ENCODE measurements at places on chromosomes 13 and 19.

DNA sequence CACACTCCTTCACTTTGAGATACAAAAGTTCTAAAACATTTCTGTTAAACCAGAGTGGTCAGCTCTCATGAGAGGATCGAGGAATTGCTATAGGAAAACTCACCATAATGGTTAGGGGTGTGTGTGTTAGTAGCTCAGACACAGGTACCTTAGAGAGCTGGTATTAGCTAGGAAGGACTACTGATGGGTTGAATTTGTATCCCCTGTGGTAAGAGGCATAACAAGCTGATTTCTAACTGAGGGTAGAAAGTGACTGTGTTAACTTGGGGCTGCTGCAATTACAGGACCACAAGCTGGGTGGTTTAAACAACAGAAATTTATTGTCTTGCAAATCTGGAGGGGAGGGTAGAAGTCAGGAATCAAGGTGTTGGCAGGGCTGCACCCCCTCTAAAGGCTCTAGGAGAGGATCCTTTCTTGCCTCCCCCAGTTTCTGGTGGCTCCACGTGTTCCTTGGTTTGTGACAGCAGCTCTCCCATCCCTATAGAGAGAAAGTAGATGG lies 17.4 kb downstream of the LEUTX start:
- DNase-seq, result no peak

DNA sequence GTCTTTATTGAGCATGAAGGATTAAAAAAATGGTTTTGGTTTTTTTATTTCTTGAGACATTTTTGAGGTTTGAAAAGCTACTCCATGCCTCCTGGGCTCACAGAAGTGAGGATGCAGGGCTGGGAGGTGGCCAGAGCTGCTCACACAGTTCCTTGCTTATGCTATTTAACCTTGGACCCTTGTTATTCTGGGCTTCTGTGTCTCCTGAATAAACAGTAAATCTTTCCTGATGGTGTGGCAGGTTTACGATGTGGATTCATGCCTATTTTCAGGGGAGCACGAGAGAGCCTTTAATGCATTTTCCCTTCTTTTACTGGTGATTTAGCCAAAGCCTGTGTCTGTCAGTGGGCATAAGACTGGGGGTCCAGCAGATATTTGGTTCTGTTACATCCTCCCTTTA lies 34.3 kb upstream of the PCDH8 start:
- DNase-seq, result no peak

GRCh38 chr19:28008695-28009094 lies 1204.3 kb downstream of the UQCRFS1 start:
- no peak for DNase-seq

DNA sequence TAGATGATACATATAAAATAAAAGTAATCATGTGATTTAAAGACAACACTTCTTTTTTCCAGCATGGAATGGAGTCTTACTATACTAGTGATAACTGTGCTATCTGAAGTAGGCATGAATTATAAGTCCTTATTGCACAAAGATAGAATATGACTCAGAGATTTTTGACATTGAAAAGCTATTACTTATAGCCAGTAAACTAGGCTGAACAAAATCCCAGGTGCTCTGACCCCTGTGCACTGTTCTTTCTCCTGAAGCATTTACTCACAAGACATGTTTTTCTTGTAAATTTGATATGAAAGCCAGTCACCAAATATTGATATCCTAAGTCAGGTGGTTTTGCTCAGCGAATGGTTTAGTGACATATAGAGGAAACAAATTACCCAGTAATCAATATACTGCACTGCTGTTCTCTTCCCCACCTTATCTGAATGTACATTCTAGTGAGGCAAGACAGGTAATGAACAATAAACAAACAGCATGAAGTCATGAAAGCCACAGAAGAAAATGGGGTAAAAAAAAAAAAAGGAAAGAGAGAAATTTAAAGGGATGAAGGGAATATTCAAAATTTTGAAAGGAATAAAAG lies 1567.0 kb upstream of the SPRY2 start:
- DNase-seq, result no peak

GRCh38 chr19:16118489-16119033 lies 6.9 kb downstream of the RAB8A start:
- no peak for DNase-seq
